Neuronal stem cell (in vitro differentiated cells): ENCODE measurements at places on chromosomes 3 and 15.

- no peak for DNase-seq
- H3K4me3 ChIP-seq = no peak overlapping the region
- peak overlapping the region; percentile 3 for H3K27ac ChIP-seq
- H3K27me3 ChIP-seq = no peaks in the 10 kb centered on the region
- peaks cover 5% of the 10 kb centered on the region for H3K4me1 ChIP-seq
- H3K36me3 ChIP-seq = no peaks in the 10 kb centered on the region
Measured at GRCh38 chr15:57343498-57343897, 32.8 kb upstream of the CGNL1 start.

- no peaks in the 10 kb centered on the region for H3K27me3 ChIP-seq
- H3K36me3 ChIP-seq = no peaks in the 10 kb centered on the region
- DNase-seq = no peak
- H3K27ac ChIP-seq = no peak overlapping the region
- H3K4me3 ChIP-seq = no peak overlapping the region
- H3K4me1 ChIP-seq = no peaks in the 10 kb centered on the region
Measured at GRCh38 chr3:144771381-144771870, 799.8 kb downstream of the DIPK2A start.

GRCh38 chr3:171309906-171310359, 150.3 kb downstream of the TNIK start:
- no peak for DNase-seq
- H3K27me3 ChIP-seq = no peaks in the 10 kb centered on the region
- H3K4me1 ChIP-seq = peaks cover 10% of the 10 kb centered on the region
- no peak overlapping the region for H3K4me3 ChIP-seq
- no peak overlapping the region for H3K27ac ChIP-seq

GRCh38 chr3:190676481-190676880, 162.6 kb downstream of the IL1RAP start:
- no peaks in the 10 kb centered on the region for H3K36me3 ChIP-seq
- H3K4me1 ChIP-seq = no peaks in the 10 kb centered on the region
- no peak for DNase-seq

- H3K4me1 ChIP-seq = peaks cover 19% of the 10 kb centered on the region
- no peak for DNase-seq
- H3K36me3 ChIP-seq = no peaks in the 10 kb centered on the region
- no peak overlapping the region for H3K27ac ChIP-seq
- H3K4me3 ChIP-seq = no peak overlapping the region
Measured at GRCh38 chr15:77532846-77533245, 99.9 kb downstream of the LINGO1 start.

- H3K27me3 ChIP-seq = no peaks in the 10 kb centered on the region
- H3K27ac ChIP-seq = no peak overlapping the region
- no peak for DNase-seq
- H3K36me3 ChIP-seq = no peaks in the 10 kb centered on the region
- no peak overlapping the region for H3K4me3 ChIP-seq
- H3K4me1 ChIP-seq = no peaks in the 10 kb centered on the region
Measured at GRCh38 chr15:64921711-64922110, 10.0 kb downstream of the ANKDD1A start.

DNA sequence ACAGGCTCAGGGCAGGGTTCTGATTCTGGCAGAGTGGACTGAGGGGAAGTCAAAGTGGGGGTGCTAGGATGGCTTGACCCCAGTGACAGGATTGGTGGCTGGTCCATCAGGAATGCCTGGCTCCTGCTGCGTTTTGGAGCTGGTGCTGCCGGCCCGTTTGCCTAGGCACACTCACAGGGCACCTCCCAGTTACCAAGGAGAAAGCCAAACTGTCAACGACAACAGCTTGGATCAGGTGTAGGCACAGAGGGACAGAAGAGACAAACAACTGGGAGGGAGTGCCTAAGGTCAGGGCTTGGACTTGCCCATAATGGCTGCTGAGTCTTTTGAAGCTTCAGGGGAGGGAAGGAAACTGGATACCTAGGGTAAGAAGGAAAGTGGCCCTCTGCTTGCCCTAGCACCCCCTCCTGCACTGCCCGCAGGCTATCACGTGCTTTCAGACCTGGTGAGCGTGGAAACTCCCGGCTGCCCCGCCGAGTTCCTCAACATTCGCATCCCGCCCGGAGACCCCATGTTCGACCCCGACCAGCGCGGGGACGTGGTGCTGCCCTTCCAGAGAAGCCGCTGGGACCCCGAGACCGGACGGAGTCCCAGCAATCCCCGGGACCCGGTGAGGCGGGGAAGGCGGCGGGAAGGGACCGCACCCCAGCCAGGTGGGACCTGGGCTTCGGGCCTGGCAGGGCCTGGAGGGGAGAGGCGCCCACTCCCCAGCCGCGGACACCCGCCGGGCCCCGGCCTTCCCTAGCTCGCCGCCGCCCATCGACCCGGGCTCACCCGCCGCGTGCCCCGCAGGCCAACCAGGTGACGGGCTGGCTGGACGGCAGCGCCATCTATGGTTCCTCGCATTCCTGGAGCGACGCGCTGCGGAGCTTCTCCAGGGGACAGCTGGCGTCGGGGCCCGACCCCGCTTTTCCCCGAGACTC, 5.1 kb downstream of the DUOX1 start:
- H3K27ac ChIP-seq = no peak overlapping the region
- H3K36me3 ChIP-seq = no peaks in the 10 kb centered on the region
- no peak for DNase-seq

- DNase-seq = no peak
- peaks cover 27% of the 10 kb centered on the region for H3K36me3 ChIP-seq
- H3K27ac ChIP-seq = no peak overlapping the region
Measured at GRCh38 chr3:141386611-141387111, 18.4 kb downstream of the ZBTB38 start.

- H3K4me3 ChIP-seq = no peak overlapping the region
- no peak for DNase-seq
- H3K36me3 ChIP-seq = no peaks in the 10 kb centered on the region
- H3K4me1 ChIP-seq = no peaks in the 10 kb centered on the region
- no peaks in the 10 kb centered on the region for H3K27me3 ChIP-seq
Measured at GRCh38 chr15:79337591-79337990, 26.7 kb downstream of the TMED3 start.

- no peak for DNase-seq
- H3K4me1 ChIP-seq = peaks cover 10% of the 10 kb centered on the region
- peaks cover 30% of the 10 kb centered on the region for H3K27me3 ChIP-seq
- no peak overlapping the region for H3K4me3 ChIP-seq
- H3K27ac ChIP-seq = no peak overlapping the region
- no peaks in the 10 kb centered on the region for H3K36me3 ChIP-seq
Measured at GRCh38 chr15:40248006-40248783, 9.3 kb downstream of the PAK6 start.

GRCh38 chr3:148331081-148331846, 366.4 kb upstream of the AGTR1 start:
- no peak overlapping the region for H3K27ac ChIP-seq
- H3K36me3 ChIP-seq = no peaks in the 10 kb centered on the region
- no peak overlapping the region for H3K4me3 ChIP-seq
- H3K27me3 ChIP-seq = no peaks in the 10 kb centered on the region
- H3K4me1 ChIP-seq = peaks cover 30% of the 10 kb centered on the region

DNA sequence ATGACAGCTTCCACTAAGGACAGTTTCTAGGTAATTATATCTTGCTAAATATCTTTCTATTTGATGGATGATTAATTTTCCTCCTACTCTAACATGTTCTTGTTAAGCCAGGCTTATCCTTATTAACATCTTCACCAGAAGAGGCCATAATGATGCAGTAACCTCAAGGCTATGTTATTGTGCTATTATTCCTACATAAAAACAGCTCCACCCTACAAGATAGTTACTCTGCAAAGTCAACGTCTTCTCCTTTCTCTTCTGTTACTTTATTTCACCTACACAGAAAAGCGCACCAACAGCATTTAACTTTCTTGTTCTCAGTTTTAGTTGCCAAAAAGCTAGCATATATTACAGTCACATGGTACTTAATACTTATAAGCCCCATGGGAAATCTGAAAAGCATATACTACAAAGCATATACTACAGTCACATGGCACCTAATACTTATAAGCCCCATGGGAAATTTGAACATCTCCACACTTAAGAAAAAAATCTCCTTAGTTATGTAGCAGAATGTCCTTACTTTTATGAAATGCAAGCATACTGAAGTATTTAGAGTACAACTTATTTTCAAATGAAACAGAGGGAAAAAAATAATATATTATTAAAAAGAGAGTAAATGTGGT, 13.4 kb downstream of the ADAM10 start:
- H3K27me3 ChIP-seq = no peaks in the 10 kb centered on the region
- H3K27ac ChIP-seq = no peak overlapping the region
- DNase-seq = no peak
- H3K4me1 ChIP-seq = peaks cover 2% of the 10 kb centered on the region
- no peak overlapping the region for H3K4me3 ChIP-seq

DNA sequence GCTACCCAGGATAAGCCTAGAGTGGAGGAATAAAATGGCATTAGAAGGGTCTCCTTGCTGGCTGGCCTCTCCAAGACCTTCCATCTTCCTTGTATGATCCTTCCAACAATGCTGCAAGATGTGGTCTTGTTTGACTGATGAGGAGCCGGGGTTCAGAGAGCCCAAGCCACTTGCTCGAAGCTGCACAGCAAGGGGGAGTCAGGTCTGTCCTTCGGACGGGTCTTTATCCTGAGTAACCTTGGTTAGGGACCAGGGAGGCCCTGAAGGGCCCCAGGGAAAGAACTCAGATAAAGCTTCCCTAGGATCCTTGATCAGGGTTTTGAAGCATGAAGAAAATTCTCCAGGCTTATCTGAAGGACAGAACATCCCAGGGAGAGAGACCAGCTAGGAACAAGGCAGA, 7.0 kb upstream of the DNAJB8 start:
- no peak overlapping the region for H3K27ac ChIP-seq
- peaks cover 2% of the 10 kb centered on the region for H3K27me3 ChIP-seq
- no peaks in the 10 kb centered on the region for H3K4me1 ChIP-seq
- no peaks in the 10 kb centered on the region for H3K36me3 ChIP-seq
- H3K4me3 ChIP-seq = no peak overlapping the region
- no peak for DNase-seq

- H3K36me3 ChIP-seq = no peaks in the 10 kb centered on the region
- H3K27ac ChIP-seq = no peak overlapping the region
- DNase-seq = no peak
- H3K4me3 ChIP-seq = no peak overlapping the region
- H3K4me1 ChIP-seq = no peaks in the 10 kb centered on the region
Measured at GRCh38 chr3:54034971-54035370, 87.4 kb upstream of the CACNA2D3 start.

- no peaks in the 10 kb centered on the region for H3K4me1 ChIP-seq
- H3K27ac ChIP-seq = no peak overlapping the region
- no peaks in the 10 kb centered on the region for H3K27me3 ChIP-seq
- no peaks in the 10 kb centered on the region for H3K36me3 ChIP-seq
Measured at GRCh38 chr3:141632779-141633374, 105.2 kb upstream of the RNF7 start.

- no peak overlapping the region for H3K4me3 ChIP-seq
- DNase-seq = no peak
- no peak overlapping the region for H3K27ac ChIP-seq
- no peaks in the 10 kb centered on the region for H3K4me1 ChIP-seq
- no peaks in the 10 kb centered on the region for H3K27me3 ChIP-seq
- H3K36me3 ChIP-seq = no peaks in the 10 kb centered on the region
Measured at GRCh38 chr3:21705769-21706168, 45.2 kb downstream of the ZNF385D start.

DNA sequence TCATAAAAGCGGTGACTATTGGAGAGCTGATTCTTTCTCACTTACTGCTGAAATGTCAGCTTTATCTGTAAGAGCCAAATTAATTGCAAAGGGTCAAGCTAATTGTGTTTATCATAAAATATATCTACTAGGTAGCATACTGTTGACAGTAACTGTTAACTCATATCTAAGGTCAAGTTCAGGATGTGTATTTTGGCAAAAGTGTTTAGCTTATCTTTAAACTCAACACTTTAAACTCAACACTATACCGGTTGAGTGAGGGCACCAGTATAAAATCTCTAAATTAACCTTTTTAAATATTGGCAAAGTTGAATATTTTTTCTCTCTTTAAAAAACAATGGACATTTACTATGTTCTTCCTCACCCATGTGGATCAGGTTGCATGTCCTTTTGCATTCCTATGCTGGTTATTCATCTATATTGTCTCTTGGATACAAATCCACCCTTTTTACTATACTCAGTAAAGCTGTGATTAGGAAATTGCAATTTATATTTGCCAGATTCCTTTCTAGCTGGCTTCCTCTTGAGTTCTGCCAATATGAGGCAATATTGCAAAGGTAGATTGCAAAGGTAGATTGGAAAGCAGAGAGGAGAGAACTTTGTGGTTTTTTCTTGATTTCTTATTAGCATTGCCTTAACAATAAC, 344.6 kb upstream of the DCBLD2 start:
- H3K4me1 ChIP-seq = no peaks in the 10 kb centered on the region
- H3K4me3 ChIP-seq = no peak overlapping the region
- no peaks in the 10 kb centered on the region for H3K27me3 ChIP-seq
- no peak for DNase-seq

DNA sequence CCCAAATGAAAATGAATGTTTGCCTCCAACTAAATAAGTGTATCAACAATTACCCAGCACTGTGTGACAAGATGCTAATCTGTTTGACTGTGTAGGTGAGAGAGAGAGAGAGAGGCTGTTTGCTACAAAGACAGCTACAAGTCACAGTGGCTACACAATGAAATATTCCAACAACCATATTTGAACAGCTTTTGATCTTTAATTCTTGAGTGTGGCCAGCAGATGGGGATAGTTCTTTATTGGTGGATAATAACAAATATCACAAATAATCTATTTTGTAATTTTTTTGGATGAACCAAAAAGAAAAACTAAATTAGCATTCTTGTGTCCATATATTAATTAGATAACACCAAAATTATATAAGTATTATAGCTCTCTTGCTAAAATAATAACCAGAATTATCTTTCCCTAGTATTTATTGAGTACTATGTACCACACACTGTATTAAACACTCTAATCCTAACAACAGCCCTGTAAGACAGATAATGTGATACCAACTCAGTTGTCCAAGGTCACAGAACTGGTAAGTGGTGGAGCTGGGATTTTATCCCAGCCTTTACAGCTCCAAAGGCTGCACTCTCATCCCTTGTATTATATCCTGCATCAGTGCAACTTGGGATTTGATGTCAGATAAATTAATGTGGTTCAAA, 61.9 kb upstream of the C3orf80 start:
- peaks cover 8% of the 10 kb centered on the region for H3K4me1 ChIP-seq
- H3K4me3 ChIP-seq = no peak overlapping the region
- no peak for DNase-seq
- H3K27ac ChIP-seq = peak overlapping the region; percentile 64

DNA sequence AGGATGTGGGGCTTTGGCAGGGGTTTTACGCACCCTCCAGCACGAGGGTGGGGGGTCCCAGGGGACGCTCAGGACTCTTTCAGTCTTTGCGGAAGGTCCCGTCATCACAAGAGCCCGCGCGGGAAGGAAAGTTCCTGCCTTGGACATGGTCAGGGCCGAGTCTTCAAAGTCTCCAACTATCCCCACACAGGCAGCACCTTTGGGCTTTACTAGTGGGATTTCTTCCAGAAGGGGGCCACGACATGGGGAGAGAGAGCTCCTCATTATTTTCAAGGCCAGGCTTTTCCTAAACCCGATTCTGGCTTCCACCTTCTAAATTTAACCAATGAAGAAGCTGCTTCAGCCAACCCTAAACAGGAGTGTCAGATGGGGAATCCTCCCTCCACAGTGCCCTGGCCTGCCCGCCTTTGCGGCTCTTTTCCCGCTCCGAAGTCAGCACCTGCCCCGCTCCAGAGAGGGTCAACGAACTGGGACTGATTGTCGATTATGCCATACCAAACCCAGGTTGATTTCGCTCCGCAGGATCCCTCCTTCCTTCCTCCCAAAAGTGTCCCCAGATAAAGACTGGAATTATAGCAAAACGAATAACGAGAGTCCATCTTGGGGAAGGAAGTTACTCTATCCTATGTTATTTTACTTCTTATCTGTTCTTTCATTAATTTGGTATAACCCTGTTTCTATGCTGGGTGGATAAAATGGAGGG, 11.0 kb downstream of the SHOX2 start:
- H3K27me3 ChIP-seq = peaks cover 89% of the 10 kb centered on the region
- no peaks in the 10 kb centered on the region for H3K36me3 ChIP-seq
- H3K27ac ChIP-seq = no peak overlapping the region
- H3K4me3 ChIP-seq = no peak overlapping the region
- H3K4me1 ChIP-seq = peaks cover 9% of the 10 kb centered on the region
